GM12892 (cell line): ENCODE measurements at places on chromosomes 3 and 15.

GRCh38 chr15:47412136-47412535 lies 305.2 kb upstream of the SEMA6D start:
- DNase-seq: no peak

DNA sequence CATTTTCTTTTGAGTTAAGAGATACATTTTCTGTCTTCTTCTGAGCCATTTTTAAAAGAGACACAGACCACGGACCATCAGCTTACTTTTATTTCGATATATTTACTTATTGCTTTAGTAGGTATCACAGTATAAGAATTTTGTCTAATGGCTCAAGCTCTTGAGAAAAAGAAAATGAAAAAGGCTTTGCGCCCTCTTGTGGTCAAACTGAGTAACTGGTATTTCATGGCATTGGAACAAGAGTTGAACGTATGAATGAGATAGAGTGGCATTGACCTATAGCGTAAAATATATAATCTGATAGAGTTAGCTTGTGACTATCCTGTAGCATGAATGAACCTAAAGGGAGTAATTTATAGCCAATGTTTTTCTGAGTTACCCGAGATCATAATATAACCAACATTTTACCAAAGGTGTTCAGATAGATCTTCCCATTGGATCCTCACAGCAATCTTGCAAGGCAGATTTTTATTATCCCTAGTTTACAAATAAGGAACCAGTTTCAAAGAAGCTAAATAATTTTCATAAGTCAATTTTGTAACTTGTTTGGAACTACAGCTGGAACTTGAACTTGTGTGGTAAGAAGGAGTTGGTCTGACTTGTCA lies 154.6 kb downstream of the POLR2M start:
- DNase-seq: no peak

DNA sequence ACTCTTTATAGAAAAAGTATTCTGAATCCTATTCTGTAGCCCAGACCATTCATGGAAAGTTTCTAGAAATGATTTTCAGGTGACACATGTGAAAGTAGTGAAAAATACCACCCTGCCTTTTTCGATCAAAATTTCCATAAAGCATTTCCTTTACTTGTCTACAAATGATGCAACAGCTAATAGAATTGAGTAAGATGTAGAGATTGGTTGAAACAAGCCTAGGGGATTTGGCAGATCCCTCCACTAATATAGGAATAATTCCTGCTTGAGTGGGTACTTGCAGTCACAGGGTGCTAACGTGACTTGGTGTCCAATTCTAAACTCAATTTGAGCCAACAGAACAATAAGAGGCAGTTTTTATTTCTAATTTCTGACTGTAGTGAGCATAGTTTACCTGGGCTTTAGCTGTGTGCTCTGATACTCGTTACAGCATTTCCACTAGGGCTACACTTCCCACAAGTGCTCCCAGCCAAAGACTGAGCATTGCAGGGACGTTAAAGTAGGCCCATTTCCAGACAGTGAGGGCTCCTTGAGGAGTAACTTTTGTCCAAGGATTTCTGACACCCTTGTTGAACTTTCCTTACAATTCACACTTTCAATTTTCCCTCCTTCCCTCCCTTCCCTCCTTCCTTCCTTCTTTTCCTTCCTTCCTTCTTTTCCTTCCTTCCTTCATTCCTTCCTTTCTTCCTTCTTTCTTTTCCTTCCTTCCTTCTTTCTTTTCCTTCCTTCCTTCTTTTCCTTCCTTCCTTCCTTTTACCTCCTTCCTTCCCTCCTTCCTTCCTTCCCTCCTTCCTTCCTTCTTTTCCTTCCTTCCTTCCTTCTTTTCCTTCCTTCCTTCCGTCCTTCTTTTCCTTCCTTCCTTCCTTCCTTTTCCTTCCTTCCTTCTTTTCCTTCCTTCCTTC lies 53.9 kb upstream of the TP63 start:
- DNase-seq: no peak

DNA sequence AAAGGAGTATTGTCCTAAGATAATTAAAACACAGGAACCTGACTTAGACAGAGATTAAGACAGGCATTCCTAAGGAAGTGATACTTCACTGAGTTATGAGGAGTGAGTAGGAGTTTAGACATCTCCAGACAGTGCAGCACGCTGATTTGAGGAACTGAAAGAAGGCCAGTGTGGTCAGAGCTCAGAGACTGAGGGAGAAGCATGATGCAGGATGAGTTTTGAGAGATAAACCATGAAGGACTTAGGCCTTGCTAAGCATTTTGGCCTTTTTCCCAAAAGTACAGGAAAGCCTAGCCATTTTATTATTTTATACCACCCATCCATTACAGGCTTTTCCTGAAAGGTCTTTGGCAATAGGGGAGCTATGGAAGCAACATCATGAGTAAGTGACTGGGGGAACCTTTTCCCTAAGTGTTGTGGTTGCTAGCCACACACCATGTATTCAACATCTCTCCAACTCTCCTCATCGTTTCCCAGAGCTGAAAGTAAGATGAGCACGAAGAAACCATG lies 375.6 kb upstream of the TPRG1 start:
- no peak for DNase-seq
